ENCODE measurements at places on chromosomes 3 and 15. TPM values are rescaled to one million over a fixed set of nuclear protein-coding genes. Genes with fewer than 3 reads are reported as not detected.

Gene ATP13A5
- total RNA-seq = not detected

Gene GNAT1
- not detected for total RNA-seq

Gene DGKG
- 8.0 TPM for total RNA-seq

Gene MASP1
- total RNA-seq = 0.66 TPM

Gene CHCHD4
- total RNA-seq = 19.2 TPM

DNA sequence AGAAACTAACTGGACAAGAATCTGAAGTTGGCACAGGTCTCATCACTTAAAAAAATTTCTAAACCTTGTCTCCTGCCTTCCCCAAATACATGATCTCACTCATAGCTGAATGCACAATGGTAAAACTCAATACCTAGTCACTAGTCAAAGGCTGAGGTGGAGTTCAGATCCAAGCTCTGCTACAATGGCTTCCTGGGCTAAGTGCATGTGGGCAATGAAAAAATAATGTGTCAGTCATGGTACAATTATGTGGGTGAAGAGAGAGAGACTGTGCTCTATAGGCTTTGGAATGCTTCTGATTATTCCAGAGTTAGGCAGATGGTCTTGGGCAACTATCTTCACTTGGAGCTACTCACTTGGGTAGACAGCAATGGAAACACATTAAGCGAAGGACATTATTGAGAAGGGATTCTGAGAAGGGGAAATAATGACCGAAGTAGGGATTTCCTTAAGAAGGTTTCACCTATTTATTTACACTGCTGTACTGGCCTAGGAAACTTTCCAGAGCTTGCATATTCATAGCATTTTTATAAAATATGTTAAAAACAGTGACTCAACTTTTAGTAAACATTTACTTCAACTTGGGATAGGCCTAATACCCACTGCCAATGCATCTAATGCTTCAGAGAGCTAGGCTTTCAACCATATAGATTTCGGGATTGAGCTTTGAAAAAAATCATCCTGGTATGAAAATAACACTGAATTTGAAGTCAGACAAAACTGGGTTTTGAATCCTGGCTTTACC lies 58.7 kb upstream of the PLXND1 start:
- DNase-seq = no peak

DNA sequence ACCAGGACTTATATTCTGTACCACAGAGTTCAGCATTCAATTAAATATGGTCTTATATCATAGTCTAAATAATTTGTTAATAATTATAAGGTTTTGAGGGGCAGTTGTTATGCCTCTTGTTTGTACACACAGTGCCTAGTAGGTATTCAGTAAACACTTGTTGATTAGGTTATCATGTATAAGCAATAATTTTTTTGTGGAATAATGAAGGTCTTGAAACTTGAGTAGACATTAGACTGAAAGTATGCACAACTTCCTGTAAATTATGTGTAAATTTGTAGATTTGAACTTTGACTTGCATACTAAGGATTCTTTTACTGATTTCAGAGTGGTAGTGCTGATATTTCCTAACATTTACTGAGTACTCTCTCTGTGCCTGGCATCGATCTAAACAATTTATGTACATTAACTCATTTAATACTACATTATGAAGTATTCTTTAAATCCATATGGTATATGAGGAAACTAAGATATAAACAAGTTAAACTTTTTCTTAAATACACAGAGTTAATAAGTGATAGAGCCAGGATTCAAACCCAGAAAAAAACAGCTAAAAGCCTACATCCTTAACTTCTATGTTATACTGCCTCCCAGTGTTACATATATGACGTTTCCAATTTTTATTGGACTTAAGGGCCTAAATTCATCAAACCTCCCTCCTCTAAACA lies 65.1 kb downstream of the GLCE start:
- DNase-seq = no peak

DNA sequence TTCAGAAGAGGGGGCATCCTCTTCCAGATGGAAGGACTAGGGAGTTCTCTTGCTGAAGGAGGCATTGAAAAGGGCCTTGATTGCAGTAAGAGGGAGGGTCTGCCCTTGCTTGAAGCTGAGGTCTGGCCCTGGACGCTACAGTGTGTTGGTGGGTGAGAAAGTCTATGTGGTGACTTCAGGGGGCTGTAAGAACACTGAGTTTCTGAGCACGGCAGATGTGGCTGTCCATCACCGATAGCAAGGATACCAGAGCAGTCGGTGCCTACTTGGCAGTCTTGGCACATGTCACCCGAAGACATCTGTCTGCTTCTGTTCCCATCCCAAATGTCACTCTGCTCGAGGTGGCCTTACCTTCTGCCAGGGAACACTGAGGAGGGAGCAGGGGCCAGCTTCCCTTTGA lies 631.1 kb upstream of the CFAP20DC start:
- no peak for DNase-seq

DNA sequence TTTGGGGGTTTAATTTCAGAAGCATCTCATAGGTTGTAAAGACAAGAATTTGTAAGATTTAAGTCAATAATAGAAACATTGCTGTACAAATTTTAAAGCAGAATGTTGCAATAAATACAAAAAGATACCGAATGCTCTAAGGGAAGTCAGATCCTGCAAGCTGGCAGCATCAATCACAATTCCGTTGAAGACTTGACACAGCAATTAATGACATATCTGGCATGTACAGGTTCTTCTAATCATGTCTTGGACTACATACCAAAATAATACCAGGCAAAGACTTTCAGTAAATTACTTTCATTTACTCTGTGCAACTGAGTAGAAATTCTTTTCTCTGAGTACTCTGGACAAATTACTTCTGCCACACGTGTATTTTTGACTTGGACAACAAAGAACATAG lies 54.0 kb upstream of the CDIN1 start:
- no peak for DNase-seq

DNA sequence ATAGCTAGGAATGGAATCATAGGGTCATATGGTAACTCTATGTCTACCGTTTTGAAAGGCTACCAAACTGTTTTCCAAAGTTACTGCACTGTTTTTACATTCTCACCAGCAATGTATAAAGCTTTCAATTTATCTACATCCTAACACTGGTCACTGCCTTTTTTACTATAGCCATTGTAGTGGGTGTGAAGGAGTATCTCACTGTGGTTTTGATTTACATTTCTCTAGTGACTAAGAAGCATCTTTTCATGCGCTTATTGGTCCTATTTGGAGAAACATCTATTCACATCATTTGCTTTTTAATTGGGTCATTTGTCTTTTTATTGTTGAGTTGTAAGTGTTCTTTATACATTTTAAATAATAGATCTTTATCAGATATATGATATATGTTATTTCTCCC lies 53.3 kb downstream of the PIK3R4 start:
- DNase-seq = no peak

GRCh38 chr15:39747326-39747725 lies 35.3 kb downstream of the FSIP1 start:
- DNase-seq = no peak

GRCh38 chr3:123871946-123872345 lies 12.2 kb downstream of the MYLK start:
- DNase-seq = no peak

DNA sequence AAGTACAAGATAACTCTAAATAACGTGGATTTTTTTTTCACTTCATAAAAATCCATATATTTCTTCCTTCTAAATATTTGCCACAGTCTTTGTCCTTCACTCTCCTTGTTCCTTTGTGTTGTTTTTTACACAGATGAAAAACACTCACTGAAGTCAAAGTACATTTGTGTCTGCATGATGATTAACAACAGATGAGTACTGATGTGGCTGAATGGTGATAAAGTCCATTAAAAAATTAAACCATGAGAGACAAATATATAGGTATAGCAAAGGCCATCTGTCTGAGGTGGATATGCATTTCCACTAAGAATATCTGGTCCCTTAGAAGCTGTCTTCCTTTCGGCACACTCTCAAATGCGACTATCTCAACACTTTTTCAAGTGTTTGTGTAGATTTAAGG lies 317.5 kb upstream of the MCTP2 start:
- DNase-seq = no peak

Data from psoas muscle (tissue), 8 donors.